ENCODE measurements at places on chromosomes 6 and 20. TPM values are rescaled to one million over a fixed set of nuclear protein-coding genes. Genes with fewer than 3 reads are reported as not detected.

SEC23B gene
- total RNA-seq, result 22.8 TPM

PTK7 gene
- total RNA-seq, result 5.5 TPM

CALHM4 gene
- 0.42 TPM for total RNA-seq

KIAA0408 gene
- 13.5 TPM for total RNA-seq

UST gene
- total RNA-seq, result 13.5 TPM

CCR6 gene
- total RNA-seq, result not detected

ADGB gene
- total RNA-seq, result not detected

UBE2C gene
- total RNA-seq, result not detected

HLA-F gene
- 63.0 TPM for total RNA-seq

DNA sequence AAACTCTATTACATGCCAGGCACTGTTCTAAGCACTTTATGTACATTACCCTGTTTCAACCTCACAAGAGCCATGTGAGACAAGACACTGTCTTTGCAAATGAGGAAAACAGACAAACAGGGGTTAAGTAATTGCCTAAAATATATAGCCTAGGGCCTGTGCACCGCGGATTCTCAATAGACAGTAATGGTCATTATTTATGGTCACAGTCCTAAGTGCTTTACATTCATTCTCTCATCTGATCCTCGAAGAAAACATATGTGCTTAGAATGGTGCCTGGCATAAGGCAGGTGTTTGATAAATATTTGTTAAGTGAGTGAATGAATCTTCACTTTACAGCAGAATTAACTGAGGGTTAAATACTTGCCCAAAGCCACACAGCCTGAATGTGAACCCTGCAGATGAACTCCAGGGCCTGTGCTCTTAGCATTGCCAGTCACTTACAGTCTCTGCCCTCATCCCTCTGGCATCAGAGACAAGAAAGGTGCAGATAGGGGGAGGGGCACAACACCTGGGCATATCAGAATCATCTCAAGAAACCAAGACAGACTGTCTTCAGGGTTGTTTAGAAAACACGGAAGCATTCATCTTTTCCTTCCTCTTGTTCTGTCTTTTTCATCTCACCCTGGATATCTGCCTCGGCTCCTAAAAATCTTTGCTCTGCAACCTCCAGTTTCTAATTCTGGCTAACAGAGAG, 92.8 kb upstream of the SASH1 start:
- H3K4me3 ChIP-seq, result no peak overlapping the region
- H3K4me1 ChIP-seq, result no peaks in the 10 kb centered on the region
- H3K36me3 ChIP-seq, result no peaks in the 10 kb centered on the region
- H3K27ac ChIP-seq, result no peak overlapping the region
- H3K27me3 ChIP-seq, result no peaks in the 10 kb centered on the region
- no peak for DNase-seq

DNA sequence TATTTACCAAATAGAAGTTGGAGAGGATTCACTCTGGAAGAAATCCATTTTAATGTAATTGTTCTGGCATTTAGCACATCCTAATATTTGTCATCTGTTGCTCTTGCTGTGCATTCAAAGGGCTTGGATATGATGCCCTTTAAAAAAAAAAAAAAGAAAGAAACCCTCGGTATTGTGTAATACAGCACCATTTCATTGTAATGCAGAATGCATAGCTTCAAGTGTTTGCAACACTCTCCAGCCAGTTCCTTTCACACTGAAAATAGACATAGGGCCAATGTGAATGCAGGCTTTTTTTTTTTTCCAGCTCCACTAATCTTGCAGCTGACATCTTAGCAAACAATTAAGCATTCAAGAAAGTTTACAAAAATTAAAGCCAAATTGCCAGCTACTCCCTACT, 197.4 kb upstream of the POU3F2 start:
- no peaks in the 10 kb centered on the region for H3K27me3 ChIP-seq
- DNase-seq, result no peak
- H3K27ac ChIP-seq, result no peak overlapping the region

- peaks cover 3% of the 10 kb centered on the region for H3K36me3 ChIP-seq
- H3K27ac ChIP-seq, result peak overlapping the region; percentile 86
- H3K4me3 ChIP-seq, result no peak overlapping the region
- no peak for DNase-seq
Observed at GRCh38 chr20:50146732-50147662, 6.5 kb downstream of the PEDS1 start.

DNA sequence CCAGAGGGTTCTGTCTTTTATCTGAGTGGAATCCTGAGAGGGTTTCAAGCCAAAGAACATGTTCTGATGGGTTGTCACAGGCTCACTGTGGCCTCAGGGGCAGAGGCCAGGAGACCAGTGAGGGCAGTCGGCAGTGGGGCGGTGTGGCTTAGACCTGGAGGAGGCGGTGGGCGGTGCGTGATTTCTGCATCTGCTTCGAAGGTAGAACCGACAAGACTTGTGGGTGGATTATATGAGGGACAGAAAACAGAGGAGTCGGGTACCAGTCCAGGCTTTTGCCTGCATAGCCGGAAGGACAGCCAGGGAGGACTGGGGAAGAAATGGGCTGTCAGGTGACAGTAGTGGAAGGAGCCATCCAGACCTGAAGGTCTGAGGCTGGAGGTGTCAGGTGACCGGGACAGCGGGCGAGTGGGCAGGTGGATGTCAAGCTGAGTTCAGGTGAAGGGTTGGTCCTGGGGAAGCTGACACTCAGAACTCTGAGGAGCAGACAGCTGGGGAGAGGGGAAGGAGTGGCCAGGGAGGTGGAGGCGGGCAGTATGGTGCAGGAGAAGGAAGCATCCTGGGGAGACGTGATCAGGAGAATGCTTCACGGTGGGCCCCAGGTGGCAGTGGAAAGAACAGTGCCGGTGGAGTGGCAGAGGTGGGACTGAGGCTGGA, 3.1 kb downstream of the CTSZ start:
- H3K36me3 ChIP-seq, result peaks cover 9% of the 10 kb centered on the region
- H3K4me3 ChIP-seq, result peak overlapping the region; percentile 89
- peak overlapping the region; percentile 96 for H3K27ac ChIP-seq
- H3K4me1 ChIP-seq, result peaks cover 27% of the 10 kb centered on the region
- H3K27me3 ChIP-seq, result no peaks in the 10 kb centered on the region
- DNase-seq, result no peak

- DNase-seq, result no peak
- H3K4me1 ChIP-seq, result no peaks in the 10 kb centered on the region
- H3K27me3 ChIP-seq, result no peaks in the 10 kb centered on the region
Observed at GRCh38 chr6:163904186-163904585, 489.7 kb downstream of the QKI start.

- H3K4me1 ChIP-seq, result no peaks in the 10 kb centered on the region
- no peak overlapping the region for H3K27ac ChIP-seq
- H3K27me3 ChIP-seq, result no peaks in the 10 kb centered on the region
- H3K36me3 ChIP-seq, result peaks cover 46% of the 10 kb centered on the region
Observed at GRCh38 chr6:149763866-149764265, 14.3 kb downstream of the PCMT1 start.

DNA sequence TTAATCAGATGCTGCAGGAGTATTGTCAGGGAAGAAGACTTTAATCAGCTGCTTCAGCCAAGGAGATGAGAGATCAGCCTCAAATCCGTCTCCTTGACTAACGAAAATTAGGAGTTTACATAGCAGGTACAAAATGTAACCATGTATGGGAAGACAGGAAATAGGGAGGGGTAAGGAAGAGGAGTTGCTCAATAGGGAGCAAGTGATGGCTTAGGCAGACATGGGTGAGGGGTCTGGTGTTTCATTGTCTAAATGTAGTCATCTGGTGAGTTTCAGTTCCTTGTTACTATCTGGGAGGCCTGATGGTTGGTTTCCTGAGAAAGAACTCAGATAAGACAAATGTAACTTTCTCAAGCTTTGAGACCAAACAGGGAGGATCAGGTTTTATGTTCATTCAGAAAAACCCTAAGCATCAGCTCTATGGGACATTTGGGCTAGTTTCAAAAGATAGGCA, 217.3 kb upstream of the SULF2 start:
- H3K27me3 ChIP-seq, result no peaks in the 10 kb centered on the region
- no peak overlapping the region for H3K27ac ChIP-seq
- no peak overlapping the region for H3K4me3 ChIP-seq
- no peak for DNase-seq

GRCh38 chr6:43629104-43629504, at the start of gene GTPBP2:
GTPBP2 (minus strand) TSS chr6:43629264; CDS start chr6:43629162, 102 bp downstream.
- H3K27me3 ChIP-seq, result no peaks in the 10 kb centered on the region
- H3K4me3 ChIP-seq, result peak within 1 kb of the TSS; percentile 82
- peaks cover 22% of the 10 kb centered on the region for H3K36me3 ChIP-seq
- peak within 1 kb of the TSS; percentile 92 for H3K27ac ChIP-seq
- peaks cover 36% of the 10 kb centered on the region for H3K4me1 ChIP-seq

GRCh38 chr6:125357515-125358256, 55.9 kb upstream of the HDDC2 start:
- H3K36me3 ChIP-seq, result no peaks in the 10 kb centered on the region
- H3K27ac ChIP-seq, result no peak overlapping the region
- no peak overlapping the region for H3K4me3 ChIP-seq
- DNase-seq, result no peak

- H3K4me1 ChIP-seq, result no peaks in the 10 kb centered on the region
- no peaks in the 10 kb centered on the region for H3K36me3 ChIP-seq
- H3K27ac ChIP-seq, result no peak overlapping the region
- H3K27me3 ChIP-seq, result no peaks in the 10 kb centered on the region
Observed at GRCh38 chr6:703552-703951, 10.6 kb upstream of the EXOC2 start.

DNA sequence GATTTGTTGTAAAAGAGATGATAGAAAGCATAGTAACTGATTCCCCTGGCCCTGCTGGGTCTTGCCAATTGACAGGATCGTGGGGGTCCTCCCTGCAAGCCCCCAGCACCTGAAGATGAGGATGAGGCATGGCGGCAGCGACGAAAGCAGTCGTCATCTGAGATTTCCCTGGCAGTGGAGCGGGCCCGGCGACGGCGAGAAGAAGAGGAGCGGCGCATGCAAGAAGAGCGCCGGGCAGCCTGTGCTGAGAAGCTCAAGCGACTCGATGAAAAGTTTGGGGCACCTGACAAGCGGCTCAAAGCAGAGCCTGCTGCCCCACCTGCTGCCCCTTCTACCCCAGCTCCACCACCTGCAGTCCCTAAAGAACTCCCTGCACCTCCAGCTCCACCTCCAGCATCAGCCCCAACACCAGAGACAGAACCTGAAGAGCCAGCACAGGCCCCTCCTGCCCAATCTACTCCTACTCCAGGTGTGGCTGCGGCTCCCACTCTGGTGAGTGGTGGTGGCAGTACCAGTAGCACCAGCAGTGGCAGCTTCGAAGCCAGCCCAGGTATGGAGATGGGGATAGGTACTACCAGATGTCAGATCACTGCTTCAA, 7.3 kb downstream of the PRRC2A start:
- no peak overlapping the region for H3K27ac ChIP-seq
- H3K4me1 ChIP-seq, result no peaks in the 10 kb centered on the region
- no peak for DNase-seq
- H3K36me3 ChIP-seq, result peaks cover 50% of the 10 kb centered on the region

DNA sequence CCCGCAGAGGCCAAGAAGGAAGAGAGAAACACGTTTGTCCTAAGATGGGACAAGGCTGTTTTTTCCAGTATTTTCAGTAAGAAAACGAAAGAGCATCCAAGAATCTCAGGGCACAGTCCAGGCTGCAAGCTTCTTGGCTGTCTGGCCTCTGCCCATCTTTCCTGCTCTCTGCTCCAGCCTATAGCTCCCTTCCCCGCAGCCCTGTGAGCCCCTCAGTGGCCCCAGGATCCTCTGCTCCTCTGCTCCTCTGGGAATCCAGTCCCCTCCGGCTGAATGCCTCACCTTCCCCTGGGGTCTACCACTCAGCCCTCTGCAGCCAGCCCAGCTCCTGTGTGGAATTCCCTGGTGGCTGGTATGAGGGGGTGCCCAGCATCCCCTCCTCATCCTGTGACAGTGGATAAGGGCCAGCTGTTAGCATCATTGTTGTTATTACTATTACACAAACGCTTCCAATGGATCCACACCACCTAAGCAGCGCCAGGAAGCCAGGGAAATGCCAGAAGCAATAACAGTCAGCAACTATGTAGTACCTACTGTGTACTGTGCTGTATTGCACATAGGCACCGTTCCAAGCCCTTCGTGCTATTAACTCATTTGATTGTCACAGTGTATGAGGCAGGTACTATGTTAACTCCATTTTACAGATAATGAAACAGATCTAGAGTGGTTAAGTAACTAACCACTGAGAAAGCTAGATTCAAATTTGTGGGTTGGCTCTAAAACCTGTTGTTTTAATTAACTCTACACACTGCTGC, 60.3 kb upstream of the PTPN1 start:
- H3K27me3 ChIP-seq, result no peaks in the 10 kb centered on the region
- DNase-seq, result no peak
- H3K36me3 ChIP-seq, result no peaks in the 10 kb centered on the region
- H3K4me3 ChIP-seq, result no peak overlapping the region

DNA sequence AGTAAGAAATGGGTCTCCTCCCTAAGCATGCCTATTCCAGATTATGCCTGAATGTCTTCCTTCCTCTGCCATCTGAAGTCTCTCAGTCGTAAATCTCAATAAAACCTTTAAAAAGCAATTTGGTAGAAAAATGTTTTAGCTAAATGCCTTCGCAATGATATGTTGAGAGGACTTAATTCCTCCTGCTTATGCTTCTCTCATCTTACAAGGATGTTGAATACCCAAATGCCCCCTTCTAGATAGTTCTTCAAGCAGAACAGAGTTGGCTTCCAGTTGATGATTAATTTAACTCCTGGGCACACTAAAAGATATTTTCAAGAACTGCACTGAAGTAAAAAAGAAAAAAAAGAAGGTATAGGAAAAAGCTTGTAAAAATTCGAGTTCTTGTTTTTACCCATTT, 275.0 kb upstream of the SPTLC3 start:
- H3K36me3 ChIP-seq, result no peaks in the 10 kb centered on the region
- H3K27ac ChIP-seq, result no peak overlapping the region
- no peak for DNase-seq
- no peaks in the 10 kb centered on the region for H3K4me1 ChIP-seq

DNA sequence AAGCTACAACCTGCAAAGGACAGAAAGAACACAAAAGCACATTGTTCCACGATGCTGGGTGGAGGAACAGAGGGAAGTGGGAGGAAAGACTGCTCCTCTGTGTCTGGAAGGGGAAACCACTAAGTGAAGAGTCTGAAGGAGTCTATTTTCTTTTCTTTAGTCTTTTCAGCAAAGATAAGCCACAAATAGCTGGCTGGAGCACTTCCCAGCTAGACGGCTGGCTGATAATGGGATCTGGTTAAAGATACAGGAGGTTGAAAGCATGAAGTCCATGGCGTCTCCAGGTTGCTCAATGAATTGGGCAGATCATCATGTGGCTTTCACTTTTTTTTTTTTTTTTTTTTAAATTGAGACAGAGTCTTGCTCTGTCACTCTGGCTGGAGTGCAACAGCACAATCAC, 154.0 kb upstream of the KCNG1 start:
- no peaks in the 10 kb centered on the region for H3K4me1 ChIP-seq
- no peak overlapping the region for H3K27ac ChIP-seq
- no peaks in the 10 kb centered on the region for H3K36me3 ChIP-seq
- H3K4me3 ChIP-seq, result no peak overlapping the region
- DNase-seq, result no peak

- no peak overlapping the region for H3K27ac ChIP-seq
- H3K36me3 ChIP-seq, result no peaks in the 10 kb centered on the region
- no peaks in the 10 kb centered on the region for H3K27me3 ChIP-seq
- H3K4me3 ChIP-seq, result no peak overlapping the region
- H3K4me1 ChIP-seq, result no peaks in the 10 kb centered on the region
- no peak for DNase-seq
Observed at GRCh38 chr20:58463256-58463655, 51.9 kb downstream of the APCDD1L start.

- H3K27ac ChIP-seq, result no peak overlapping the region
- no peaks in the 10 kb centered on the region for H3K36me3 ChIP-seq
- no peak overlapping the region for H3K4me3 ChIP-seq
- DNase-seq, result no peak
Observed at GRCh38 chr6:107879941-107880340, 55.8 kb upstream of the SCML4 start.

GRCh38 chr20:22529150-22530019, 55.0 kb downstream of the FOXA2 start:
- H3K27me3 ChIP-seq, result no peaks in the 10 kb centered on the region
- H3K4me3 ChIP-seq, result no peak overlapping the region
- H3K4me1 ChIP-seq, result no peaks in the 10 kb centered on the region
- H3K27ac ChIP-seq, result no peak overlapping the region

All from tibial nerve (tissue), 4 donors.